ENCODE measurements at places on chromosomes 7 and 10.

DNA sequence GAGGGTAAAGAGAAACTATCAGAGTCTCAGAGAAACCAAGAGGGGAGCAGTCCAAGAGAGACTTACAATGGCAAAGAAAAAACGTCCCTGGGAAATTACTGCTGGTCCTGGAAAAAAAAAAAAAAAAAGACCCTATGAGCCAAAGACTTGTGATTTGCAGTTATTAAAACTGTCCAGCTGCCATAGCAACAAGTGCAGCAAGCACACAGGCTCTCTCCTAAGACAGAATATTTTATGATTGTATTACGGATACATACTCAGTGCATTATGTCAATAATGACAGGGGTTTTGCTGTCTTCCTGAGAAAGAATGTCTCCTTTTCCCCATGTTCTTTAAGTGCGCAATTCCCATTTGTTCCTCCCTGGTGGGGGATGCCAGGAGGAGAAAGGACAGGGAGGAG, 178.5 kb downstream of the GPAM start:
- no peak for DNase-seq

- DNase-seq = no peak
Measured at GRCh38 chr7:151367284-151367683, 25.7 kb downstream of the NUB1 start.

DNA sequence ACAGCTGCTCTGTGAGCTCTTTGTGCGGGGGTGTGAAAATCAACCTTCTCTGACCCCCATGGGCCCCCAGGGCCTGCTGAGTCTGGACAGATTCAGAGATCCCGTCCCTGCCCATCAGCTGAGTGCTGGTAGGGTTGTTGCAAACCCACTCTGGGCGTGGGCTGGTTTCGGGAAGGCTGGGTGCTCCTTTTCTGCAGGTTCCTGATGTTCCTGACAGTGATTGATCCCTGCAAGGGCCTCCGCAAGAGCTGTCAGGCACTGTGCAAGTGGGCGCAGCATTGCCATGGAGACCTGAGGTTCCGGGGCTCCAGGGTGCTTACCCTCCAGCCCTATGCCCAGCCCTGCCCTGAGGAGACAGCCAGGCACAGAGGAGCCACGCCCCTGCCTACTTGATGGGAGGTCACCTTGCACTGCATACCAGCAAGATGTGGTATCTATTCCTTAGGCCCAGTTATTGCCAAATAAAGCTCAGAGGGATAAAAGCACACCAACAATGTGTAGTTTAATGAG, 44.3 kb upstream of the INPP5A start:
- no peak for DNase-seq

GRCh38 chr10:107969936-107970335, 805.4 kb upstream of the SORCS1 start:
- DNase-seq = no peak

DNA sequence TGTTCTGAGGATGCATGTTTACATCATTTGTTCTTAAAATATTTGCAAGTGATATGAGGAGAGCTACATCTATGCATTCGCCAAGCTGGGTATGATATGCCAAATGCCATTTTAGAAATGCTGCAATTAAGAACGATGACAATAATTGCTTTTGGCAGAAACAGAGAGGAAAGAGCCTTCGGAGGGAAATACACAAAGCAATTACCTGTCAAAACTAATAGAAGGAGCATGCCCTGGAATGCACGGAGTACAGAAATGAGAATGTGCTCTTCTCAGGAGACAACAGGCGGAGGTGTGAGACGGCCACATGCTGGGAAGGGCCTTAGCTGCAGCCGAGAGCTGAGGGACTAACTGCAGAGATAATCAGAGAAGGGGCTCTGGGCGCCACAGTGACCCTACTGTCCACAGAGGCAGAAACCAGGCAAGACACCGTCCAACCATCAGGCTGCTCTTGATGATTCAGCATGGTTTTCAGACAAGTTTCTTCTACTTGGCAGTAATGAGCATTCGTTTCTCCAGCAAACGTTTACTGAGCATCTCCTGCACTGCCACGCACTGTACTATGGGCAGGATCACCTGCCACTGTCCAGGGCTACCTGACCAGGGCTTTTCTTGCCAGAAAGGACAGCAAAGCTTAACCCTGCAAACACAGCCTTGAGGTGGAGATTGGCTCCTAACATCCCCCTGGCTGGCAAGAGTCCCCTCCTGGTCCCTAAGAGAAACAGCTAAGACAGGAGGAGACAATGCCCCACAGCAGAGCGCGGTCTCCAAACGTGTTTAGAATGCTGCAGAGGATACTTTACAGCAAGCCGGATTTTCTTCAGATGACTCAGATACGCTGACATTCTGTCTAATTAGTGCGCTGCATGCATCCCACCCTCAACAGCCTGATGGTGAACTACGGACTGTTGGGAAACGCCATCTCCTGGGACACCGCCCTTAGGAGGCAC, 18.1 kb downstream of the VIPR2 start:
- DNase-seq = no peak

Data from HuH-7.5 (cell line).